ENCODE measurements at places on chromosomes 16 and 17.

GRCh38 chr16:57482845-57483545, 3.3 kb downstream of the DOK4 start:
- no peak for DNase-seq

DNA sequence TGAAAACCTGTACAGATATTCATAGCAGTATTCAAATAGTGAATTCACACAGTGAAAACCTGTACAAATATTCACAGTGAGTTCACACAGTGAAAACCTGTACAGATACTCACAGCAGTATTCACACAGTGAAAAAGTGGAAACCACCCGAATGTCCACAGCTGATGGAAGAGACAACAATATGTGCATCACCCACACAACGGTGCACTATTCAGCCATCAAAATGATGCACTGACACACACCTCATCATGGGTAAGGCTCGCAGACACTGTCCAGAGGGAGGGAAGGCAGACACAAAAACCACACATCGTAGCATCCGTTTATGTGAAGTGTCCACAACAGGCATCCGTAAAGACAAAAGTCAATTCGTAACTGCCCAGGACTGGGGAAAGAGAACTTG, 100.9 kb downstream of the VPS53 start:
- no peak for DNase-seq

DNA sequence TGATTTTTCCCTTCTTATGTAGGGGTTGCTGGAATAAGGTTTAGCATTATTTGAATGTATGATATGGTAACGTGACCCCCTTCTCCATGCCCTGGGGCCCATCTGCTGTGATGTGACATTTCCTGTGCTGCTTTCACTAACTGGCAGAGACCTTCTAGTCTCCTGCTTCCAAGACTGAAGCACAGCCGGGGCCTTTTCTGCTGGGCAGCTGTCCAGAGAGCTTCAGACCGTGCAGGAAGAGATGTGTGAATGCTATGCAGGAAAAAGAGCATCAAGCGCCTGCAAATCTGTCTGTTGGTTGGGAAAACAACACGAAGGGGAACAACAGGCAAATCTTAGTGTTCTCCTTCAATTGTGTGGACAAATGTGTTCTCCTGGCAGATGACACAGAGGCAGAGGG, 128.5 kb downstream of the SPACA3 start:
- DNase-seq: no peak

- no peak for DNase-seq
Measured at GRCh38 chr17:77857613-77858012, 100.9 kb upstream of the TNRC6C start.

GRCh38 chr16:83806036-83806435, 1.7 kb upstream of the HSBP1 start:
- DNase-seq: no peak

- no peak for DNase-seq
Measured at GRCh38 chr17:17808706-17809432, 27.9 kb downstream of the SREBF1 start.

GRCh38 chr17:40469805-40470675, 26.8 kb downstream of the IGFBP4 start:
- no peak for DNase-seq

DNA sequence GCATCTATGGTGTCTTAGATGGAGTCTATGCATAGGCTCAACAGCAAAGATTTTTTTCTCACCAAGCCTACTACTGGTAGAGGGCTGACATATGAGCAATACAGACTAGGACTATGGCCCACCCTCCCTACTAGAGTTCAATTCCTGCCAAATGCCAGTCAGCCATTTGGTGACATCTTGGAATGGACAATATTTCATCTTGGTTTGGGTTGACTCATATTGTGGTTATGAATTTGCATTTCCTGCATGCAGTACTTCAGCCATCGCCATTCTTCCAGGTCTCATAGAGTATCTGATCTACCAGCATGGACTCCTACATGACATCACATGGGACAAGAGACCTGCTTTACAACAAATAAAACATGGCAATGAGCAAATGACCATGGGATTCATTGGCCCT, 778.1 kb upstream of the SOX9 start:
- no peak for DNase-seq

GRCh38 chr16:35560637-35560984, 2101.2 kb downstream of the TP53TG3F start:
- no peak for DNase-seq

GRCh38 chr17:30200106-30200505, 35.4 kb downstream of the SLC6A4 start:
- no peak for DNase-seq

- no peak for DNase-seq
Measured at GRCh38 chr16:89407282-89407924, 83.0 kb downstream of the ANKRD11 start.

DNA sequence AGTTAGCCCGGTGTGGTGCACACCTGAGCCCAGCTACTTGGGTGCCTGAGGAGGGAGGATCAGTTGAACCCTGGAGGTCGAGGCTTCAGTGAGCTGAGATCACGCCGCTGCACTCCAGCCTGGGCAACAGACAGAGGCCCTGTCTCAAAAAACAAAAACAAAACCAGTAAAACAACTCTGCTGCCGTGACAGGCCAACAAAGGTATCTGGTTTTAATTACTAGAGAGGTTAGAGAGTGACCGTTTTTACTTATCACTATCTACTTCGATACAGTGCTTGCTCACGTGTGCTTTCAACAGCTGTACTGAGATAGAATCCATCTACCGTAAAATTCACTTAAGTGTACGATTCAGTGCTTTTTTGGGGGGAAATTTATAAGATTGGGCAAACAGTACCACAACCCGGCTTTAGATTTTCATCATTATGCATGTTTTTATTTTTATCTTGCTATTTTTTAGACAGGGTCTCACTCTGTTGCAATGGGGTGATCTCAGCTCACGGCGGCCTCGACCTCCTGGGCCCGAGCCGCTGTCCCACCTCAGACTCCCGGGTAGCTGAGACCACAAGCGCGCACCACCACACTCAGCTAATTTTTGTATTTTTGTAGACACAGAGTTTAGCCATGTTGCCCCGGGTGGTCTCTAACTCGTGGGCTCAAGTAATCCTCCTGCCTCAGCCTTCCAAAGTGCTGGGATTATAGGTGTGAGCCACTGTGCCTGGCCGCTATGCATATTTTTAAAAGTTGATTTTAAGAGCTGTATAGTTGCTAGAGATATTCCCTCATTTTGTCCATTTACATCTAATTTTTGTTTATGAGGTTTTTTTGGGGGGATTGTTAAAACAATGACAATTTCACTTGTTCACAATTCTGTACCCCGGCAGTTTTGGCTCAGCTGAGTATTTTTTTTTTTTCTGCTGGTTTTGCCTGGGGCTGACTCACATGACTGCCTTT, 30.9 kb downstream of the SERPINF1 start:
- no peak for DNase-seq

- no peak for DNase-seq
Measured at GRCh38 chr17:11308531-11308930, 67.5 kb downstream of the SHISA6 start.

- DNase-seq: no peak
Measured at GRCh38 chr16:54152362-54153239, 134.0 kb downstream of the IRX3 start.

DNA sequence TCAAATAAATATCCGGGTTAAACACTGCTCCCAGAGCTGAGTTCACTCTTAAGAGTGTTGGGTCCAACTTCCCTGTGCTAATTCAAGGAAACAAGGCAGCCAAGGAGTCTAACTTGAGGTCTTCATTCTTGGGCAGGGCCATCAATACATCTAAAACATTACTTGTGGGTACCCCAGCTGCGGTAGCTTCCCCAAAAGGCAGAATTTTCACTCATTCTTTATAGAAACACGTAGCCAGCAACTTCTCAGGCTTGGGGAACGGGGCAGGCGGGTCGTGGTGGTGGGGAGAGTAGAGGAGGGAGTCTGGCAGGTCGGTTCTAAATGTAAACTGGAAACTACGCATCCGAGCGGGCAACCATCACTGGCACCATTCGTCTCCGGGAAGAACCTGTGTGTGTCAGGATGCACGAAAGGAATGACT, 666 bp upstream of the METTL9 start:
- no peak for DNase-seq

DNA sequence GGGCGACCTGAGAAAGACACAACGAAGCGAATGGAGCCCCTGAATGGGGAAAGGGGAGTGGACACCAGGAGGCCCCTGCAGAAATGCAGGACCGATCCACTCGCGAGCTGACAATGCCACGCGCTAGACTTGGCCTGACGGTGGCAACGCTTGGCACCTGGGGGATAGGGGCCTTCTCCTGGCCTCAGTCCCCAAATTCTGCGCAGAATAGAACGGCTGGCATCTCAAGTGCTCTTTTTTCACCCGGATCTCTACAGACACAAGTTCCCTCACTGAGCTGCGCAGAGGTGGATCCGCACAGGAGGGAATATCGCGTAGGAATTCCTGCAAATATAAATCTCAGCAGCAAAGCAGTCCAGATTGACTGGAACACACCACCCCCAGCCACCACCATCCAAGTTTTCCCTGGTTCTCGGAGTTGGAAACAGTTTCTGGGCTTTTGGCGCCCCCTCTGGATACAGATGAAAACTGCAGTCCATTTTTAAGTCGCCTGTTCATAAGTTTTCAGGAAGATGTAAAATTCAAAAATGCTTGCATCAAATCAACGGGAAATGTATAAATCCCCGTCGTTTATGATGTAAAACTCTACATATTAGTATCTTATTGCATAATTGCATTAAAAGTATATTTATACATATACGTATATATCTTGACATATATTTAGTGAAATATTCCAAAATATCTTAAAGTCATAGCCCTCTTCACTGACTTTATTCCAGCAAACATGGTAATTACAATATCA, 2.3 kb upstream of the SOX9 start:
- peak; percentile 48 for DNase-seq

Measured in activated CD4-positive, alpha-beta T cell treated with anti-CD3 and anti-CD28 coated beads, Interleukin-10, Interleukin-2, amounts not matched to agents 100 ng/mL and 50 ng/mL, durations not matched to agents 16 hours and 8 hours (primary cell).